ENCODE measurements at places on chromosomes 7 and 10. TPM values are rescaled to one million over a fixed set of nuclear protein-coding genes. Genes with fewer than 3 reads are reported as not detected.

The HOXA11 gene
- not detected for polyA plus RNA-seq

The ANLN gene
- polyA plus RNA-seq = 23.9 TPM

DNA sequence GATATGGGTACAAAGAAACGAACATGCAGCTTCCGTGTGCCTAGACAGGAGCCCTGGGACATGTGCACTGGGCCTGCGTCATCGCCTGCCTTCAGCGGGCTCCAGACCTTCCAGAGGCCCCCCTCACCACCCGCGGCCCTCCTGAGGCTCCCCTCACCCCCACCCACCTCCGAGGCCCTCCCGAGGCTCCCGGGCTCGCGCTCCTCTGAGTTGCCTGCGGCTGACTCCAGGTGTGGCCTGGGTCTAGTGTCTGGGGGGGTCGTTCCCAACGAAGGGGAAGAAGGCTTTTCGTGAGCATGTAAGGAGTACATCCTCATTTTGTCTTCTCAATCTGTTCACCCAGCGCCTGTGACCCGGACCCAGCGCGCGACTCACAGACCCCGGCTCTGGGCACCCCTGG, 177.3 kb upstream of the ZNF32 start:
- H3K36me3 ChIP-seq = no peaks in the 10 kb centered on the region
- H3K27me3 ChIP-seq = peaks cover 29% of the 10 kb centered on the region
- no peak overlapping the region for H3K4me3 ChIP-seq
- no peak overlapping the region for H3K27ac ChIP-seq

- no peaks in the 10 kb centered on the region for H3K36me3 ChIP-seq
- H3K27me3 ChIP-seq = no peaks in the 10 kb centered on the region
- H3K27ac ChIP-seq = no peak overlapping the region
- H3K4me1 ChIP-seq = peaks cover 26% of the 10 kb centered on the region
Measured at GRCh38 chr10:43078986-43079273, 2.1 kb downstream of the RET start.

The NKX2-3 gene
- polyA plus RNA-seq = not detected

DNA sequence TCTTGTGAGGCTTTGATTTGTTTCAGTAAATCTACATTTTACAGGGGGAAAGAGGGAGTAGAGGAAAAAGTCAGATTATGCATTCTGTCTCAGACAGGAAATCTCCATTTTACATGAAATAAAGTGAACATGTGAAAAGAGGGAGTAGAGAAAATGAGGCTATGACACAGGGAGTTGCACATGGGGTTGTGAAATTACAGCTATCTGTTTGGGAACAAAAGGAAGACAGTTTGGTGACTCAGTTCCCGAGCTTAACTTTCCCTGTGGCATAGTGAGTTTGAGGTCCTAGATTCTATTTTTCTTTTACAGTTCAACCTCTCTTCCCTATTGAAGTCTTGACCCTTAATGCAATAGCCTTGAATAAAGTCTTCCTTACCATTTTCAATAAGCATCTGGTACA, 63.2 kb upstream of the AGR3 start:
- no peak overlapping the region for H3K4me3 ChIP-seq
- no peaks in the 10 kb centered on the region for H3K36me3 ChIP-seq
- no peaks in the 10 kb centered on the region for H3K4me1 ChIP-seq
- H3K27me3 ChIP-seq = no peaks in the 10 kb centered on the region
- no peak for DNase-seq
- no peak overlapping the region for H3K27ac ChIP-seq

DNA sequence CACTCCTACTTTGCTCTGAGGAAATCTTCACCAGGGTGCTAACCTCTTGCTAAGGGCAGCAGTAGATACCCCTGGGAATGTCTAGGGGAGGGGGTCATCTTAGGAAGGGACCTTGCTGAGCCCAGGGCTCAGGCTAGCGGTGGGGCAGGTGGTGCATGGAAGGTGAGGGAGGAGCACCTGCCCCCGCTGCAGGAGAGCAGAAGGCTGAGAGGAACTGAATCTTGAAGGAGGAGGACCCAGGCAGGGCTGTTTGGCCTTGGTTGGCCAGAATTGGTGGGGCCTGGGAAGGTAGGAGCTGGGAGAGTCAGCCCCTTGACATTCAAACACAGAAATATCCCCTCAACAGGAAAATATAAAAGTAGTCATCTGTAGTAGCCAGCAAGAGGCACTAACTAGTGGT, 7.0 kb downstream of the CALHM3 start:
- H3K4me3 ChIP-seq = no peak overlapping the region
- H3K27ac ChIP-seq = no peak overlapping the region
- no peak for DNase-seq
- H3K36me3 ChIP-seq = no peaks in the 10 kb centered on the region
- no peaks in the 10 kb centered on the region for H3K27me3 ChIP-seq
- H3K4me1 ChIP-seq = peaks cover 10% of the 10 kb centered on the region

- H3K4me1 ChIP-seq = no peaks in the 10 kb centered on the region
- H3K27ac ChIP-seq = no peak overlapping the region
- DNase-seq = no peak
- H3K4me3 ChIP-seq = no peak overlapping the region
- H3K36me3 ChIP-seq = no peaks in the 10 kb centered on the region
Measured at GRCh38 chr10:48899781-48900180, 39.9 kb downstream of the LRRC18 start.

GRCh38 chr7:51634538-51634937, 317.9 kb upstream of the COBL start:
- no peaks in the 10 kb centered on the region for H3K27me3 ChIP-seq
- no peaks in the 10 kb centered on the region for H3K4me1 ChIP-seq
- no peak for DNase-seq
- no peaks in the 10 kb centered on the region for H3K36me3 ChIP-seq

The PARG gene
- polyA plus RNA-seq = 26.4 TPM

GRCh38 chr10:90743291-90743690, 114.5 kb downstream of the HTR7 start:
- no peak overlapping the region for H3K27ac ChIP-seq
- no peak overlapping the region for H3K4me3 ChIP-seq
- no peaks in the 10 kb centered on the region for H3K27me3 ChIP-seq
- H3K36me3 ChIP-seq = no peaks in the 10 kb centered on the region
- no peak for DNase-seq

DNA sequence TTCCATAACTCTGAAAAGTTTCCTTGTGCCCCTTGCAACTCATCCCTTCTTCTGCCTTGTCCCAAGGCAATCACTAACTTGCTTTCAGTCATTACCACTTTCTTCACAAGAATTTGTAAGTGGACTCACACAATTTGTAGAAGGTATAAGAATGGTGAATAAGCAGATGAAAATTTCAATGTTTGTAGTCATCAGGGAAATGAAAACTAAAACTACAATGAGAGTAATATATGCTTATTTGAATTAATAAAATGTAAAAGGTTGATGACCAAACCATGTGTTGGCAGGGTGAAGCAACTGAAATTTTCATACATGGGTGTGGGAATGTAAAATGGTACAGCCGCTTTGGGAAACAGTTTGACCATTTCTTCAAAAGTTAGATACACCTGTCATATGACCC, 79.7 kb downstream of the GNAT3 start:
- no peak overlapping the region for H3K27ac ChIP-seq
- no peaks in the 10 kb centered on the region for H3K4me1 ChIP-seq
- H3K27me3 ChIP-seq = no peaks in the 10 kb centered on the region
- no peaks in the 10 kb centered on the region for H3K36me3 ChIP-seq
- no peak for DNase-seq

DNA sequence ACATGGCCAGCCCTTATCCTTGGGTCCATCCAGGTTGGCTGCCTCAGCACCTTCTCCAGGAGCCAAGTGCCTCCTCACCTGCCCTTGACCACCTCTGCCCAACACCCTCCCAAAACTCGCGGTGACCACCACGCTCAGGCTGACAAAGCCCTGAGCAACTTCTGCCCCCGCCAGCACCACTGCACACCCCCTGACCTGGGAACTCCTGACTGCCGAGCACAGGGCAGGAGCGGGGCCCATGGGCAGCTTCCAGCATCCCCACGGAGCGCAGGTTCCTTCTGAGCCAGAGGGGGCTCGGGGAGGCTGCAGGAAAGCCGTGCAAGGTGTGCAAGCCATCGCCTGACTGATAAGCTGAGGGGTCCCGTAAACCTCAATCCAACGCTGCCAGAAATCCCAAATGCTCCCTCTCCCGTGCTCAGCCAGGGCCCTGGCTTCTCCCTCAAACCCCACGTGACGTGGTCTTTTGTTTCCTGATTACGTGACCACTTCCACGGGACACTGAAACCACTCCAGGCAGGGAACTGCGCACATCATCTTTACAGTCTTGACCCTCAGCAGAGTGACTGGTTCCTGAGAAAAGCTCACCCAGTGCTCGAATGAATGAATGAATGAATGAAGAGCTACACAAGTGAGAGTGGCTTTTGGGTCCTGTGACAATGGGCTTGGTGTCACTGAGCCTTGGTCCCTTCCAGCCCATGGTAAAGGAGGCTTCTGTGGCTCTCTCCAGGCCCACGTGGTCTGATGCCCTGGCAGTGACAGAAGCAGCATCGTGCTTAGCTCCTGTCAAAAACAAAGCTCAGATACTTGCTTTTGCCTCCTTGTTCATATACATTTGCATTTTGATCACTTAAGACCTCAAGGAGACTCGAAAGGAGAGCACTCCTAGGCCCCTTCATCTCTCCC, 249.8 kb upstream of the PPP2R2D start:
- no peak for DNase-seq
- H3K27ac ChIP-seq = no peak overlapping the region
- no peaks in the 10 kb centered on the region for H3K36me3 ChIP-seq
- no peak overlapping the region for H3K4me3 ChIP-seq

DNA sequence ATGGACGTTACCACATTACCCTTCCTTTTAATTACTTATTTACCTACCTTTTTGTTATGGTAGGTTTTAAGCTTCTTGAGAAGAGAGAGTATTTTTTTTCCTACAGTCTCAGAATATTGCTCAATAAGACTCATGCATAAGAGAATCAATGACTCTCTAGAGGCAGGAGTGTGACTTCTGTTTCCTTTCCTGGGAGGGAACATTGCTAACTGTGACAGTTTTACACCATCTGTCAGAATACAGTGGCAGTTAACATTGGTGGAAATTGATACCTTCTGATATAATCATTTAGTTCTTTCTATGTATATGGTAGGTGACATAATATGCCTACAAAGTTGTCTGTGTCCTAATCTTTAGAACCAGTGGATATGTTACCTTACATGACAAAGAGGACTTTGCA, 348.7 kb upstream of the POT1 start:
- no peak overlapping the region for H3K27ac ChIP-seq
- no peak for DNase-seq
- H3K36me3 ChIP-seq = no peaks in the 10 kb centered on the region
- H3K4me1 ChIP-seq = no peaks in the 10 kb centered on the region
- no peaks in the 10 kb centered on the region for H3K27me3 ChIP-seq
- no peak overlapping the region for H3K4me3 ChIP-seq

DNA sequence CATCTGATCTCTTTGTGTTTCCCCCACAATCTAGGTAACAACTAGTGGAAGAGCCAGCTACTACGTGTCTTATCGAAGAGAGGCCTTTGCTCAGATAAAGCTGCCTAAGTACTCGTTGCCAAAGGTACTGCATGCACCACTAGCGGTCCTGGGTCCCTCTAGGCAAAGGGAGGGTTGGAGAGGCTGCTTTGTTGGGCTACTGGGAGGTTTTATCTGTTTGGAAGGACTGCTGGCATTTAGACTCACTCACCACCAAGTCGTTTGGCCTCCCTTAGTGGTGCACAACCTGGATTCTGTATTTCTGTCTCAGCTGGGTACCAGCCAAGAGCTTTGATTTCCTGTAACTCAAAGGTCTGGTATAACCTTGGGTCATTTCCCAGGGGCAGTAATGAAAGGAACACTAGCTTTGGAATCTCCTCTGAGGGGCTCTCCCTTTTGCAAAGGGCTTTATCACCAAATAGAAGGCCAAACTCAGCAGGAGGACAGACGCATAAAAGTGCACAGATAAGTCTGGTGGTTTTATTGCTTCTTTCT, 498.3 kb downstream of the SORCS3 start:
- no peak overlapping the region for H3K4me3 ChIP-seq
- H3K4me1 ChIP-seq = no peaks in the 10 kb centered on the region
- no peak for DNase-seq
- no peak overlapping the region for H3K27ac ChIP-seq
- no peaks in the 10 kb centered on the region for H3K27me3 ChIP-seq
- H3K36me3 ChIP-seq = no peaks in the 10 kb centered on the region

- no peaks in the 10 kb centered on the region for H3K36me3 ChIP-seq
- no peak overlapping the region for H3K27ac ChIP-seq
- peaks cover 28% of the 10 kb centered on the region for H3K27me3 ChIP-seq
Measured at GRCh38 chr7:135322571-135323340, 89.1 kb downstream of the STRA8 start.

DNA sequence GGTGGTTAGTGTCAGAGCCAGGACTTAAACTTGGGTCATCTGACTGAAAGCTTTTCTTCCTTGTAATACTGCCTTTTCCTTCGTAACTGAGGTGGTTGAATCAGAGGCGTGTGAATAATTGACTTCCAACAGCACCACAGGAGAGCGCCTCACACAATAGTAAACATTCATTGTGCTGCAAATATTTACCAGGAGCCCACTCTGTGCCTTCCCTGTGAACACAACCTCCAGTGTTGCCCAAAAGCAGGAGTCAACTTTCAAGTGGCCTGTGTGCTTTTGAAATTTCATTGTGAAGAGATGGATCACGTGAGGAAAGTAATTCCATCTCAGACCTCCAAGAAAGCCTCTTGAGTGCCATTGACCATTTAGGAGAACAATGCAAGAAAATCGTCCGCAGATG, 60.2 kb downstream of the ADRA2A start:
- H3K27ac ChIP-seq = no peak overlapping the region
- H3K4me1 ChIP-seq = no peaks in the 10 kb centered on the region
- DNase-seq = no peak
- H3K27me3 ChIP-seq = peaks cover 9% of the 10 kb centered on the region
- no peak overlapping the region for H3K4me3 ChIP-seq

DNA sequence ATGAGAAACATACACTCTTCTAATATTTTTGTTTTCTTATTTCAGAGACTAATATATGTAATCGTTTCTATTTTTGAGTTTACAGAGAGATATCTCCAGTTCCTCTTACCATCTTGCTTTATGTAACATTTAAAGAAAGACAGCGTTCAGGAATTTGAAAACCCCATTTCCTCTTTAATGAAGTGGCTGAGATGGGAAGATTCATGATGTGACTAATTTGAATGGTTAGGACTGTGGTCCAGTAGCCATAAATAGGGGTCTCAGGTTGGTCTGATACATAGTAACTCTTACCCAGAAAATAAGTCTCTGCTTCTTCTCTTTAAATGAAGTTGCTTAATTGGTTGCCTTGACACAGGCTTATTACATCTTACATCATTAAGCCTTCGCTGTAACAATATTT, 6.9 kb downstream of the KMT2E start:
- peaks cover 4% of the 10 kb centered on the region for H3K4me1 ChIP-seq
- no peaks in the 10 kb centered on the region for H3K27me3 ChIP-seq
- no peak for DNase-seq
- H3K27ac ChIP-seq = no peak overlapping the region

The LRRC17 gene
- 0.07 TPM for polyA plus RNA-seq

The CFAP43 gene
- 0.04 TPM for polyA plus RNA-seq

DNA sequence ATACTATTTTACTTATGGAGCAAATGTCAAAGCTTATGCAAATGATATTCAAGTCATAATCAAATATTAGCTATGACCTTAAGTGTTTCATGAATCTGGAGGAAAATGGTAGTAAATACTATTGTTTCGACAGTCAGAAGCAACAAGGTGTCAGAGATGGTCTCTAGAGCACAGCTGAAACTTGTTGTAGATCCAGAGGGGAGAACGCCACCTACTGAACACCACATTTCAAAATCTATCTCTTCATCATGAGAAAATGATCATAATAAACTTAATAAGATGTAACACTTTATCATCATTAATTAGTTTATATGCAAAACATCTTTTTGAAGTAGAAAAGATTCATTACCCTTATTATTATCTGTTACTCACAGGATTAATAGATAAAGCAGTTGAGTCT, 418.7 kb downstream of the GATA3 start:
- H3K36me3 ChIP-seq = no peaks in the 10 kb centered on the region
- H3K27me3 ChIP-seq = no peaks in the 10 kb centered on the region
- H3K4me3 ChIP-seq = no peak overlapping the region
- no peaks in the 10 kb centered on the region for H3K4me1 ChIP-seq

The SORCS1 gene
- polyA plus RNA-seq = 1.5 TPM
